ENCODE measurements at places on chromosomes 3 and 15.

GRCh38 chr15:31020542-31020941 lies 29.1 kb upstream of the MTMR10 start:
- DNase-seq, result no peak

- DNase-seq, result no peak
Observed at GRCh38 chr15:99158626-99159412, 53.9 kb downstream of the SYNM start.

- DNase-seq, result peak; percentile 87
Observed at GRCh38 chr3:128487813-128488635, 5.0 kb downstream of the GATA2 start.

GRCh38 chr3:194541483-194541882 lies 54.7 kb upstream of the ATP13A3 start:
- no peak for DNase-seq

DNA sequence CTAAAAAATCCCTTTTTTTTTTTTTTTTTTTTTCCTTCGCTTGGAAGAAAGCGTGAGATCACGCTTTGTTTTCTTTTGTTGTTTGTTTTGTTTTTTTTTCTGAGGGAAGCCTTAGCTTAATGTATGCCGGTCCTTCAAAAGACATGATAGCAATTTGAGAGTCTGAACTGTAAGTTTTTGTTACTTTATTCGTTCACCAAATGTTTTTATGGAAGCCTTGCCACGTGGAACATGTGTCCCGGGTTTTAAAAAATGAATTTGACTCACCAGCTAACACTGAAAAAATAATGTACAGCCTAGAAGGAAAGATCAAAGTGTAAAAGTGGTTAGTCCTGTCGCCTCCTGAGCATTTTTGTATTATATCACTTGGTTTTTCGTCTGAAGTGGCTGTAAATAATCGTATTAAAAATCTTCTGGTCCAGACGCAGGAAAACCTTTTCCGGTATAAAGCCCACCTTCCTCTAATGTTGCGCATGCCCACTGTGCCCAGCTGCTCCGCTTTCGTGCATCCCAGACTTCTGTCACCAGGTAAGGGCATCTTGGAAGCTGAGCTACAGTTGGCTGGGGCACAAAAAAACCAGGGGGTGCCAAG lies 795 bp upstream of the MYNN start:
- peak; percentile 88 for DNase-seq

GRCh38 chr3:102926618-102927017 lies 491.8 kb downstream of the ZPLD1 start:
- no peak for DNase-seq

- DNase-seq, result peak; percentile 13
Observed at GRCh38 chr3:186383026-186383993, 21.3 kb upstream of the DGKG start.

GRCh38 chr3:127951276-127951675 lies 36.2 kb downstream of the KBTBD12 start:
- no peak for DNase-seq

DNA sequence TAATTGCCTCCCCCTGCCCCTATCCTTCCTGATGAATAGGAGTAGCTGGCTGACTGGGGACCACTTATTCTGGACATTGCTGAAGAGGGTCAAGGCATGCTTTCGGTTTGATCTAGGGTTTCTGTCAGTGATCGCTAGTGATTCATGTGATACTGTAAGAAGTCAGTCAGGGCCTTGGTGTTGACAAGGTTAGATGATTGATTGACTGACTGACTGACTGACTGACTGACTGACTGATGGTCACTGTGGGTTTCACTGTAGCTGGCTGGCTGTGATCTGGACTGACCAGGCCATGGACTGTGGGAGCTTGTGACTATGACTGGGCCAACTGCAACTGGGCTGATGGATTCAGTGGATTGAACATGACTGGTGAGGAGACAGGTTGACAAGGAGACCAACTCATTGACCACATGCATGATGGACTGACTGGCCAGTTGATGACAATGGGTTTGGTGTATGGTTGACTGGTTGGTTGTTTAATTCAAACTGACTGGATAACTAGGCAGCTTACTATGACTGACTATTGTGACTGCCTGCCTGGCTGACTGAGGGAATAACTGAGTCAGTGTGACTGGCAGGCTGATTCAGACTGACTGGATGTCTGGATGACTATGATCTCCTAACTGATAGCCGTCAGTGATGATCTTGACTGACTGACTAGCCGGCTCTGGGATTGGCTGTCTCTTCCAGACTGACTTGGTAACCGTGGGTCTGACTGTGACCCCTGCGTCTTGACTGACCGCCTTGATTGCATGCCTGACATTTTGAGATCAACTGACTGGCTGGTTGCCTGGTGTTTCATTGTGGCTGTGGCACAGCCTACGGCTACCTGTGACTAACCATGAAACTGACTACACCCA lies 509.9 kb downstream of the SHQ1 start:
- no peak for DNase-seq

DNA sequence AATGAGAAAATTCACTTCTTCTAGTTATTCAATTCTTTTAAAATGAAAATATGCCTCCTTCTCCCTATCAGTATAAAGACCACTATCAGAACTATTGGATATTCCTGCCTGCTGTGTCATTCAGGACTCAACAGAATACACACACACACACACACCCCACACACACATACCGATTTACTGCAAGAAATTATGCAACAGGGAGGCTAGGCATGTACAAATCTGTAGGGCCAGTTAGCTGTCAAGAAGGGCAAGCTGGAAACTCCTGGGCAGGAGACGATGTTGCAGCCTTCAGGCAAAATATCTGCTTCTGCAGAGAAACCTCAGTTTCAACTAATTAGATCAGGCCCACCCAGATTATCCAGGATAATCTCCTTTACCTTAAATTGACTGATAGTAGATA lies 13.9 kb upstream of the RYR3 start:
- DNase-seq, result no peak
